ENCODE measurements at places on chromosomes 4 and X.
A peak's percentile ranks its signal among the peaks of the same experiment; 100 is the strongest.

GRCh38 chr4:96093057-96093456 is 253.2 kb downstream of the PDHA2 start:
- H3K36me3 ChIP-seq = no peaks in the 10 kb centered on the region
- no peak overlapping the region for H3K27ac ChIP-seq
- no peak overlapping the region for H3K4me3 ChIP-seq
- H3K27me3 ChIP-seq = no peaks in the 10 kb centered on the region
- no peaks in the 10 kb centered on the region for H3K4me1 ChIP-seq

DNA sequence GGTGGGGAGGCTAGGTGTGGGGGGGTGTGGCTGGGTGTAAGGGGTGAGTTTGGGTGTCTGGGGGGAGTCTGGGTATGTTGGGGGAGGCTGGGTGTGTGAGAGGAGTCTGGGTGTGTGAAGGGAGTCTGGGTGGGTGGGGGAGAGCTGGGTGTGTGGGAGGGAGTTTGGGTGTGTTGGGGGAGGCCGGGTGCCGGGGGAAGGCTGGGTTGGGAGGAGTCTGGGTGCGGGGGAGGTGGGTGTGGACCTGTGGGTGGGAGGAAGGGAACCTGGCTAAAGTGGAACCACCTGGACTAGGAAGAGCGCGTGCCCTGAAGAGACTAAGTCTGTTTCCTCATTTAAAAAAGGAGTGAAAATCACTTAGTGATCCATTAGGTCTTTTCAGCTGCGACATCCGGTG is 18.3 kb downstream of the SPON2 start:
- no peak for DNase-seq
- H3K4me3 ChIP-seq = no peak overlapping the region
- no peaks in the 10 kb centered on the region for H3K36me3 ChIP-seq
- no peak overlapping the region for H3K27ac ChIP-seq
- no peaks in the 10 kb centered on the region for H3K4me1 ChIP-seq

- DNase-seq = no peak
- H3K4me3 ChIP-seq = no peak overlapping the region
- H3K27me3 ChIP-seq = no peaks in the 10 kb centered on the region
- H3K27ac ChIP-seq = no peak overlapping the region
- no peaks in the 10 kb centered on the region for H3K36me3 ChIP-seq
Measured at GRCh38 chr4:77174426-77174825, 17.4 kb downstream of the CCNG2 start.

DNA sequence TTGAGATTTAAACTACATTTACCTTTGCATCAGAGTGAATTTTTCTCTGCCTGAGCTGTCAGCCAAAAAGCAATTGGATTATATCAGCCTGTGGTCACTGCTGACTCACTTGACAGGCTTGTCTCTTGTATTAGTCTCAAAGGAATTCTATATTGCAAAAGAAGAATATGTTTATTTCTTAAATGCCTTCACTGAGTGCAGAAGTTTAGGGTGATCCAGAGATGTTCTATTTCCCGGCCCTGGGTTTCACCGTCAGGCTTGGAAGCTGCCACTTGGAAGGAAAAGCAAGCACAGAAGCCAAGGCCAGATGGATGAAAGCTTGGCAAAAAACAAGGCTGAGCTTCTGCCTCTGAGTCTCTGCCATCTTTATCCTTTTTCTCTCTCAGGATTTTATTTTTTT is 80.9 kb downstream of the FAM114A1 start:
- no peak overlapping the region for H3K27ac ChIP-seq
- H3K27me3 ChIP-seq = no peaks in the 10 kb centered on the region
- H3K4me3 ChIP-seq = no peak overlapping the region

DNA sequence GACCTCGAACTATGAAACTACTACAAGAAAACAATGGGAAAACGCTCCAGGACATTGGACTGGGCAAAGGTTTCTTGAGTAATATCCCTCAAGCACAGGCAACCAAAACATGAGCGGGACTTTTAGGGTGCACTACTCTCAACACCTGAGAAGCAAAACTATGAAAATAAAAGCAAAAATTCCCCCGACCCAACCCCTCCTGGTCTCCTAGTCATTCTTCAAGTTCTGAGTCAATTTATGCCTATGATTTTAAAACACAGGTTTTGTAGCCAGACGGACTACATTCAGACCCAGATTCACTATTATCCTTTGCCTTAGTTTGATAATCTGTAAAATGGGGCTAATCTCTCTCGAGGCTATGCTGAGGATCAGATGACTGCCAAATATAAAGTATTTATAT is 97.0 kb downstream of the SOWAHB start:
- DNase-seq = no peak
- no peaks in the 10 kb centered on the region for H3K27me3 ChIP-seq
- H3K36me3 ChIP-seq = no peaks in the 10 kb centered on the region
- H3K4me3 ChIP-seq = no peak overlapping the region
- H3K4me1 ChIP-seq = no peaks in the 10 kb centered on the region
- H3K27ac ChIP-seq = no peak overlapping the region

DNA sequence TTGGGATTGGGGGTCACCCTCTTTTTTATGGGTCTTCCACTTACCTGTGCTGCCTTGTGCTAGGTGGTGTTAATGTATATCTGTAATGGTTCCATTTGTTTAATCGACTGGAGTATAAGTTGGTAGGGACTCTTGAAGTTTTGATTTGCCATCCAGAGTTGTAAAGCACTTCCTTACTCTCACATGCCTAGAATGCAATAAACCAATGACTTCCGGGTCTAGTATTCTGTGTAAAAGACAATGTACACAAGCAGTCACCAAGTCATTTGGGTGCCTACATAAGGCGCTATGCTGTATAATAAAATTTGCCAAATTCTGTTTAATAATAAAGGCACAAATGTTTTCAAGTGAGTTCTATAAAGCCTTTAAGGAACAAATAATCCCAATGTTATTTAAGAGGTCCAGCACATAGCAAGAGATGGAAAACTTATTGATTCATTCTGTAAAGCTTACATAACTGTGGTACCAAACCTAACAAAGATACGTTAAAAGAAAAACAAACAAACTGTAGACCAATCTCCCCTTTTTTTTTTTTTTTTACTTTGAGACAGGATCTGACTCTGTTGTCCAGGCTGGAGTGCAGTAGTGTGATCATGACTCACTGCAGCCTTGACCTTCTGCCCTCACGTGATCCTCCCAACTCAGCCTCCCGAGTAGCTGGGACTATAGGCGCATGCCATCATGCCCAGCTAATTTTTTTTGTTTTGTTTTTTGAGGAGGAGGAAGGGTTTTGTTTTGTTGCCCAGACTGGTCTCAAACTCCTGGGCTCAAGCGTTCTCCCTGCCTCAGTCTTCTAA is 41.5 kb upstream of the HPRT1 start:
- H3K4me1 ChIP-seq = no peaks in the 10 kb centered on the region
- H3K27ac ChIP-seq = no peak overlapping the region
- no peak for DNase-seq
- H3K36me3 ChIP-seq = peaks cover 9% of the 10 kb centered on the region
- no peak overlapping the region for H3K4me3 ChIP-seq
- H3K27me3 ChIP-seq = no peaks in the 10 kb centered on the region

DNA sequence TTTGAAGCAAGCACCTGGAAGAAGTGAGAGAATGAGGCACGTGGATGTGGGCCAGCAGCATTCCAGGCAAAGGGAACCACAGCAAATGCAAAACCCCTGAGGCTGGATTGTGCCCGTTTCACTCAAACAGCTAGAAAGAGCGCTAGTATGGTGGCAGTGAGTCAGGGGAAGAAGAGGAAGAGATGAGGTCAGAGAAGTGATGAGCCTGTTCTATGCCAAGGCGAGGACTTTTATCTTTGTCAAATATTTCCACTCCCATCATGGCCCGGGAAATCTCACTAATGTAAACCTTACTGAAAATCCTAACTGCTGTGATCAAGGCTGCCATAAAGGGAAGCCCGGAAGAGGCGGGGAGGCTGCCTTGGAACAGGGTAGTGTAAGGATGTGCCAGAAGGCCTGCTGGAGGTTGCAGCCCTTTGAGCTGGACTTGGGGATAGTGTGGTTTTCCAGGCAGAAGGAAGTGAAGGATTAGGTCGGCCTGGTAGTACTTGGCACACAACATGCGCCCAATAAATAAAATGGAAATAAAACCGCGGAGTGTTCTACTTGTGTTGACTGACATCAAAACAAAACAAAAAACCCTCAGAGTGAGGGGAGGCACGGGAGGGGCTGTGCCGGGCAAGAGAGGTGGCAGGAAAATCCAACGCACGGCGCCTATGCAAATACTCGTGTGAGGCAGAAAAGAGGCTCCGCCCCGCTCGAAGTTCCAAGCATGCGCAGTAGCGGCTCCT is 1.2 kb upstream of the CDK16 start:
- DNase-seq = no peak
- peak overlapping the region; percentile 88 for H3K27ac ChIP-seq
- peaks cover 27% of the 10 kb centered on the region for H3K4me1 ChIP-seq
- H3K4me3 ChIP-seq = no peak overlapping the region

- no peak for DNase-seq
- no peaks in the 10 kb centered on the region for H3K27me3 ChIP-seq
- no peaks in the 10 kb centered on the region for H3K36me3 ChIP-seq
- no peak overlapping the region for H3K4me3 ChIP-seq
Measured at GRCh38 chr4:8729408-8730149, 137.0 kb downstream of the CPZ start.

- no peak overlapping the region for H3K27ac ChIP-seq
- H3K27me3 ChIP-seq = no peaks in the 10 kb centered on the region
- no peak for DNase-seq
- no peak overlapping the region for H3K4me3 ChIP-seq
Measured at GRCh38 chr4:5955201-5955821, 62.4 kb upstream of the CRMP1 start.

- H3K36me3 ChIP-seq = no peaks in the 10 kb centered on the region
- no peaks in the 10 kb centered on the region for H3K27me3 ChIP-seq
- no peaks in the 10 kb centered on the region for H3K4me1 ChIP-seq
- no peak for DNase-seq
Measured at GRCh38 chr4:108725457-108725856, 37.4 kb downstream of the ETNPPL start.

- H3K36me3 ChIP-seq = no peaks in the 10 kb centered on the region
- H3K27me3 ChIP-seq = no peaks in the 10 kb centered on the region
Measured at GRCh38 chr4:145930592-145930991, 8.0 kb downstream of the ZNF827 start.

- DNase-seq = no peak
- H3K36me3 ChIP-seq = no peaks in the 10 kb centered on the region
- peaks cover 4% of the 10 kb centered on the region for H3K4me1 ChIP-seq
Measured at GRCh38 chr4:54066718-54067129, 2.3 kb upstream of the CHIC2 start.

GRCh38 chr4:56762484-56763250 is 58.8 kb downstream of the SPINK2 start:
- H3K27ac ChIP-seq = no peak overlapping the region
- H3K27me3 ChIP-seq = no peaks in the 10 kb centered on the region
- peaks cover 14% of the 10 kb centered on the region for H3K4me1 ChIP-seq
- H3K4me3 ChIP-seq = no peak overlapping the region

GRCh38 chr4:30386266-30386895 is 333.8 kb upstream of the PCDH7 start:
- H3K27me3 ChIP-seq = no peaks in the 10 kb centered on the region
- H3K27ac ChIP-seq = no peak overlapping the region
- H3K36me3 ChIP-seq = no peaks in the 10 kb centered on the region
- DNase-seq = no peak
- no peaks in the 10 kb centered on the region for H3K4me1 ChIP-seq

DNA sequence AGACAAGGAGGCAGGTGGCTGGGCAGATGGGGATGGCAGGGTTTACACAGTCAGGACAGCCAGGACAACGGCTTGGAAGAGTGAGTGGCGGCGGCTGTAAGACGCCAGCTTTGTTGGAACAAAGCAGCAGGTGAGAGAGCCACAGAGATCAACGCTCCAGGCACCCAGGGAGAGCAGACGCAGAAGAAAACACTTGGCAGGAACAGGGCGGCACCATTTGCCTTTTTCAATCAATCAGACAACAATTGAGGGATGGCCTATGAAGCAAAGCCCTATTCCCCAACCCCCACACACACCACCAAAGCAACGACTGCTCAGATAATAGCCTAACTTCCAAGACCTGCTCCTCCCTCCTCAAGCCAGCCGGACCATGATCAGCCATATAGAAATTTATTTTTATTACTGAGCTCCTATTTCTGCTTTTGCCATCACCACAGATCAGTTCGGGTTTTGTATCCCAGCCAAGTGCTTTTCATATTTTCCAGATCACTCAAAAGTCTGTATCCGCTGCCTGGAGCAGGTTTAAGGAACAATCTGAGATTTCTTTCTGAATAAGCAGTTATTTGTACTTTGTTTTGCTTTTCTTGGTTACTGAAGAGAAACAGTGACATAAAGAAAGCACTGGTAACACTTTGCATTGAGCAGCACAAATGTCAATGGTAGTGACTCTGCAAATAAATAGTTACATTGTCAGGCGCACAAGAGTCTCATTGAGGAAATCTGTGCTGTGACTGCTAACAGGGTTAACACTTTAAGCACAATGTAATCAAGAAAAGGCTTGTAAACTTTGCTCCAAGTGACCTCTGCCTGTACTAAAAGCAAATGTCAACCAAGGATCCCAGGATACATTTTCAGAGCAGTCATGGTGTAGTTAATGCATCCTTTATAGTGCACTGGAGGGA is 81.8 kb upstream of the RBPJ start:
- no peak overlapping the region for H3K27ac ChIP-seq
- no peaks in the 10 kb centered on the region for H3K36me3 ChIP-seq
- H3K4me1 ChIP-seq = no peaks in the 10 kb centered on the region
- no peaks in the 10 kb centered on the region for H3K27me3 ChIP-seq
- no peak for DNase-seq

- no peak overlapping the region for H3K27ac ChIP-seq
- no peak for DNase-seq
- no peaks in the 10 kb centered on the region for H3K4me1 ChIP-seq
- no peaks in the 10 kb centered on the region for H3K36me3 ChIP-seq
Measured at GRCh38 chr4:148405161-148405893, 36.9 kb downstream of the NR3C2 start.

- peak; percentile 44 for DNase-seq
- H3K27me3 ChIP-seq = no peaks in the 10 kb centered on the region
- peak within 1 kb of the TSS; percentile 71 for H3K4me3 ChIP-seq
- peak within 1 kb of the TSS; percentile 67 for H3K27ac ChIP-seq
- H3K36me3 ChIP-seq = no peaks in the 10 kb centered on the region
Measured at GRCh38 chrX:102651242-102652011, at the start of gene GPRASP1. Gene GPRASP1, plus strand, starts transcription at chrX:102651483. Its CDS starts 2,431 bp downstream, at chrX:102653914.

Measured in effector memory CD4-positive, alpha-beta T cell (primary cell).